ENCODE measurements at places on chromosomes 6 and 20.

GRCh38 chr20:38729767-38730166 is 5.5 kb downstream of the SLC32A1 start:
- no peak for DNase-seq

GRCh38 chr6:74070711-74071110 is 374.7 kb downstream of the CD109 start:
- no peak for DNase-seq

DNA sequence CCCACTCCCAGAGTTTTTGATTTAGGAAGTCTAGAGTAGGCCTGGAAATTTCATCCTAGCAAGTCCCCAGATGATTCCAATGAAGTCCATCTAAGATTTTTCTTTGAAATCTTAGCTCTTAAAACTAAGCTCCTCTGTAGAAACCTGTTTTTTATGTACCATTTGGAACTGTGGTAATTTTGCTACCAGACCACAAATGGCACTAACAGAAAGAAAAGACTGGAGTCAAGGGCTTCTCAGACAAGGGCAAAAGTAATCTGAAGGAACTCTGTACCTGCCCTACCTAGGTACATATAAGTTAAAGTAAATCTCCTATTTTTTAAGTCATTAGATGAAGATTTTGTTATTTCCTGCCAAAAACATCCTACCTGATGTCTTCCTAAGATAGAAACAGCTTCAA is 155.0 kb upstream of the HTR1E start:
- DNase-seq, result no peak

DNA sequence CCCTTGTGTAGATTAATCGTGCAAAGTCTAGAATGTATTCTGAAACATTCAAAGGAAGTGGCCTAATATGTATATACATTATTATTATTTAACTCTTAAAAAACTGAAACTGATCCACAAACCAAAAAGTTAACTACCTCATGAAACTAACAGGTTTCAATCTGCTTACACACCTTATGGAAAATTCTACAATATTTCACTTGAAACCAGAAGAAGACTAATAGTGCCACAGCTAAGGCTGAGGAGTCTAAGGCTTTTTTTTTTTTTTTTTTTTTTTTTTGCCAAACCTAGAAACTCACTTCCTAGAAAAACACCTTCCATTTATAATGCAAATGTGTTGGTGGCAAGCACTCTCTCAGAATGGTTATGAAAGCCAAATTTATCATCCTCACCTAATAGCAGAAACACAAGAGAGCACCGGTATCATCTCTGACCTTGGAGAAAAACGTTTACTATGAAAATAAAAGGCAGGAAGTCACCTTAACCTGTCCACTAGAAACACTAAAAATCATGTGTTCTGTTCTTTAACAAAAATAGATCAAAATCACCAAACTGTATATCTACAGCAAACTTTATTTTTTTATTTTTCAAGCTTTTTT is 586.1 kb downstream of the FRK start:
- no peak for DNase-seq

- no peak for DNase-seq
These were observed 37.4 kb downstream of the WRNIP1 start for GRCh38 chr6:2802521-2803060.

- DNase-seq, result no peak
These were observed 45.3 kb downstream of the SLC2A12 start for GRCh38 chr6:134007077-134007476.

- DNase-seq, result no peak
These were observed 3.3 kb downstream of the PLN start for GRCh38 chr6:118551063-118552053.

GRCh38 chr6:91654357-91654756 is 1067.5 kb upstream of the MAP3K7 start:
- DNase-seq, result no peak

DNA sequence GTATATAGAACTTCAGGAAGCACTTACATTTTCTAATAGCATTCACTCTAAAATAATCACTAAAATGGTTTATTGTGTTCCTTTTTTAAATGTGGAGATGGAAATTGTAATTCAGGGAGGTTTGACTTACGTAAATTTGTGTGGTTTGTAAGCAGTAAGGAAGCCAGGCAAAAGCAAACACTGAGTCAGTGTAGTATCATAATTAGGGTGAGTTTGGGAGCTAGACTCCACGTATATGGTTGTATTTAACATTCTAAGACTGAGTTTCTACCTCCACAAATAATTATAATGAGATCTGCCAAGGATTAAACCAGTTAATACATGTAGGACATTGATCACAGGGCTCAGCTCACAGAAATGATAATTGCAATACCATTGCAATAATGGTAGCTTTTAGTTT is 425.5 kb downstream of the CBLN4 start:
- no peak for DNase-seq

DNA sequence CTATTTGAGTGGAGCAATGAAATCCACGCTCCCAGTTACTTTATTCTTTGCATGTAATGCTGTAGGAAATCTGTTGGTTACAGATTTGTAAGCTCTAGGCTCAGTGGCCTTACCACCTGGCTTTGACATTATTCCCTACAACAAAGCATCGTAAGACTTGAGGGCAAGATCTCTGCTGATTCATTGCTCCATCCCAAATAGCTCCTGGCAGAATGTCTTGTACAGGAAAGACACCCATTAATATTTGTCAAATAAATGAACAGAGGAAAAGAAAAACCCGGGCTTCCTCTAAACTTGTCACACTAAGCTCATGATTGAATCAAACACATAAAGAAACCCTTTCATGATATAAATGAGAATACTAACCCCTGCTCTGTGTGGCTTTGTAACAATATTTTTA is 357.5 kb upstream of the RNF217 start:
- DNase-seq, result no peak

DNA sequence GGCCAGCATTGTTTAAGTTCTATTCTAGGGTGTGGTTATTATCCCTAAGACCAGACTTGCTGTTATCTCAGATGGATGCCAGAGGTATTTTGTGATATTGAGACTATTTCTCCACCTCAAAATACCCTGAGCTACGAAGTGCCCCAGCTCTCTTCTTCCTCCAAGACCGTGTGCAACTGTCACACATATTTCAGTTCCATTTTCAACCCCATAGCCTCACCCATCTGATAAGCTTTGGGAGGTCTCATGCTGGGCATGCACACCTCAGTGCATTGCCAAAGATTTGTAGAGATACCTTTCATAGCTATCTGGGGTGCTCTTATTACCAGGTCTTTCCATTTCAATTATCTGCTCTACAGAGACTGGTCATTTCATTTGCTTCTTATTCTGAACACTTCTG is 815.8 kb upstream of the EYS start:
- no peak for DNase-seq

DNA sequence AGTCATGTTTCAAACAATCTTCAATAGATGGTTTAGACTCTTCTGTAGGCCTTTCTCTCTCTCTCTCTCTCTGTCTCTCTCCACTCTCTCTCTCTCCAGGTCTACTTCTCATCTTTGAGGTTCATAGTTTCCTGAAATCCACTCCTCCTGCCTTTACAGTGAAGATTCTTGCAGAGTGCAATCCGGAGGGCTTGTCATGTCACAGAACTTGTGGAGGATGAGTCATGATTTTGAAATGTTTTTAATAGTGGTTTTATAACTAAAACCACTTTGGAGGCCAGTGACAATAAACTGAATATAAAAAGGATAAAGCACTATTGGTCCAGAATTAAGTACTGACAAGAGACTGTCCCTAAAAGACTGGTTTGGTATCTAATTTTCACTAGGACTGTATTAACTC is 156.3 kb downstream of the KIF6 start:
- DNase-seq, result no peak

DNA sequence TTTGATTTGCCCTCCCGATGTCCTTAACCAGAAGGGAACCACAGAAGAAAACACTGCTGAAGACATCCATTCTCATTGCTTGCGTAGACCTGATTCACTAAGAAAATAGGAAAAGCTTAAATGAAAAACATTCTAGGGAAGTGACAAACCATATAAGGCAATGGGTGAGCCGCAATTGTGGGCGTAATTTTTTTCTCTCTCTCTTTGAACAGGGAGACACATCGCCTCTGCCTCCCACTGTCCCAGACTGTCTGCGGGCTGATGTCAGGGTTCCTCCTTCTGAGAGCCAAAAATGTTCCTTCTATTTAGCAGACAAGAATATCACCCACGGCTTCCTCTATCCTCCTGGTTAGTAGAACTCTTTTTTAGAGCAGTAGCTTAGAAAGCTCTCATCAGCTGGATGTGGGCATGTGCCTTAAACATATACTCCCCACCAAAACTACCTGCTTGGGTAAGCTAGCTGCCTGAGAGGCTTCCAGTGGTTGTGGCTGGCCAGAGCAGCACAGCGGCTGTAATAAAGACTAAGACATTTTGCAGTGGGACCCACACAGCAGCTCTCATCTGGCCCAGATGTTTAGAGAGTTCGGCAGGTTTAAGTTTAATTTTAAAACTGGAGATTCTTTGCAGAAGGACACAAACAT is 22.7 kb upstream of the CTAGE9 start:
- DNase-seq, result peak; percentile 65

- DNase-seq, result no peak
These were observed 252.3 kb downstream of the GRIK2 start for GRCh38 chr6:101645770-101646169.

- DNase-seq, result no peak
These were observed 12.3 kb downstream of the PPIL1 start for GRCh38 chr6:36862164-36862847.

GRCh38 chr20:52231230-52231746 is 39.7 kb upstream of the ZFP64 start:
- no peak for DNase-seq

DNA sequence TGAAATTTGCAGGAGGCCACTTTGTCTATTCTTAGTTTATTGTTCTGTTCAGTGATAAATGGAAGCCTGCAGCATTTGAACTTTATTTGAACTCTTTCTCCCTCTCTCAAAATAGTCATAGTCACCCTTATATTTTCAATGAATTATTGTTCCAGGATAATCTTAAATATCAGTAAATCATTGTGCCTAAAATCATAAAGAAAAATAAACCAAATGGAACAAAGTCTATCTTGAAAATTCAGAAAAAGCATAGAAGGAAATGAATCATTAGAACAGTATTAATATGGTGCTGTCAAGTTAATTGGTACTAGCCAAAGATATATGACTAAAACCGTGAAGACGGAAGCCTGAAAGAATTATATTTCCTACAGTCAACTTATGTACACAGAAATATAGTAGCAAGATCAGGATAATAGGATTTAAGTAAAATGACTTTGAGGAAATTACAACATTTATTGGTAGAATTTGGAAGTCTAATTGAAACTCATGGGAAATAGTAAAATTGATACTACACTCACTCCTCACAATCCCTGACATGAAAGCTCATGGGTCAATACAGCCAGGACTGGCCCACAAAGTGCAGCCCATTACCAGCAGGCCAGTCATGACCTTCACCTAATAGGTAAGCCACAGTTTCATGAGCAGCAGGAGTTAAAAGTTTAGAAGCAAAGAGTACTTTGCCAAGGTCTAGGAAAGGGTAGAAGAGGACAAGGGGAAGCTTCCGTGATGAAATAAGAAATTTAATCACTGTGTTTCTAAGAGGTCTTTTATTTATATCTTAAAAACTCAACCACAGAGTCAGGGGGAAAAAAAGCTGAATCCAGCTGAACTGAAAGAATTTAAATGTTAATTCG is 119.9 kb upstream of the ENPP5 start:
- DNase-seq, result no peak

DNA sequence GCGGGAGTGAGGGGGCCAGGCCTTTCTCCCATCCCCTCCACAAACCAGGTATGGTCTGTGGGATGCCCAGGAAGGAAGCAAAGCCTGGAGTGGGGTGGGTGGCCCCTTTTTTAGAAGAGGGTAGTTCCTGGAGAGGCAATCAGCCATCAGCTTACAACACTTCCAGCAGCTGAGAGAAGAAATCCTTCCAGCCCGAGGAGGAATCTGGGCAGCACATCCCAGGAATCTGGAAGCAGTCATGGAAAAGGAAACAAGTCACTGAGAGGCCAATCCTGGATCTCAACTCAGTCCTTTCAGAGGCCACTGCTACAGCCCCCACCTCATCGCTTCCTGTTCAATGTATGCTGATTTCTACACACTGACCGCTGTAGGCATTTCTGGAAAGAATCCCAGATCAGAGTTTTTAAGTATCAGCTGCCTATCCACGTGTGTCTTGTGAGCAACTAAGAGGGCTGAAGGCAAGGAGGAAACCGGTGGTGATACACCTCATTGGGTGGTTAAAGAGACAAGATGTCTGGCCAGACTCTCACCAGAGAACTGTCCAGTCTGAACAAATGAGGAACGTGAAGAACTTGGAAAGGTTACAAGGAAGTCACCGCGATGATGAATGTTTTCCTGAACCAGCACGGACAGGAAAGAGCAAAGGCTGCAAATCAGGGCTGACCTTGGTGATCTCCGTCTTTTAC is 92.9 kb upstream of the SHLD1 start:
- DNase-seq, result no peak

DNA sequence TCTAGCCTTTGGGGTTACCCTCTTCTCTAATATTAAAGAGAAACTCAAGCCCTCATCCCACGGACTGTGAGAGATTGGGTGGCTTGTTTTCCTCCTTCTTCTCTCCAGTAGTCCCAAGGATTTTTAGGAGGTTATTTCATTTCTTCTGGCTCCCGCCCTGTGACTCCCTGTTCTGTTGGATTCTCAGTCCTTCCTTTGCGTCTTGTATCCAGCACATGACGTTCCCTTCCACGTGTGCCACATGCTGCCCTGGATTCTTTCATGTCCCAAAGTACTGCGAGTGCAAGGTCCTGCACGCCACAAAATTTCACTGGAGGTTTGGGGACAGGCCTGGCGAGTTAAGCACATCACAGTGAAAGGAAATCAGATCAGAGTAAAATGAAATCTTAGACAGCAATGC is 213.4 kb downstream of the PACRG start:
- DNase-seq, result no peak

- no peak for DNase-seq
These were observed 526.7 kb downstream of the EPHA7 start for GRCh38 chr6:92892626-92893170.

DNA sequence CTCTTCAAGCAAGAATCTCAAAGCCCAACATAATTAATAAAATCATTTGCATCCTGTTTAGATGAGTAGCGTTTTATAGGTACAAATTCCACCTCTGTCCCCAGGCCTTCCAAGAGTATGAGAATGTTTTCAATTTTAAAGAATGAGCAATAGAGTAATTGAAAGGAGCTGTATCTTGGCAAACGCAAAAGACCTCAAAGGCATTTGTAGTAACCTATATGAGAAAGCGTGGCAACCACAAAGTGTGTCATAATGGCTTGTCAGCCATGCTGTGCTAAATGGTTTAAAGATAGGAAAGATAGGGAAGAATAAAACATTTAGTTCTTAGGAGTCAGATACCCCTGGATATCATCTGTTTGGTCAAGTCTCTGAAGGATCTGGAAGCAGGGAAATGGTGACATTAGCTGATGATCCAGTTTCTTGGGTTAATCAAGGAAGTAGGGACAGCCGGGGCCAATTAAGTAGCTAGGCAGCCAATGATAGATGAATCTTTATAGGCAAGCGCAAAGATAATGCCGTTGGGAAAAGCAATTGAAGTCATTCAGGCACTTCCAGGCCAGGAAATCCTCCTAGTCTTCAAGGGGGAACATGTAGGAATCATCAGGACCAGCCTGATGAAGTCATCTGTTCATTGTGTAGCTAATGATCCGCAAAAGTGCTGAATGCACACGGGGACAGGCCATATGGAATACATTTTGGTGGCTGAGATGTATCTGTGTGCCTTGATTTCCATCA is 71.5 kb upstream of the ISM1 start:
- DNase-seq, result no peak

- no peak for DNase-seq
These were observed 116.2 kb downstream of the DTNBP1 start for GRCh38 chr6:15546591-15546990.

GRCh38 chr6:164243012-164243610 is 828.6 kb downstream of the QKI start:
- no peak for DNase-seq
